ENCODE measurements at places on chromosomes 3 and 15.
A peak's percentile ranks its signal among the peaks of the same experiment; 100 is the strongest.

- peaks cover 100% of the 10 kb centered on the region for H3K4me1 ChIP-seq
- DNase-seq = peak; percentile 38
- H3K27me3 ChIP-seq = no peaks in the 10 kb centered on the region
- H3K4me3 ChIP-seq = no peak overlapping the region
- peak overlapping the region; percentile 88 for H3K27ac ChIP-seq
- H3K36me3 ChIP-seq = no peaks in the 10 kb centered on the region
These were observed 139.3 kb downstream of the FOXP1 start for GRCh38 chr3:71444028-71444860.

DNA sequence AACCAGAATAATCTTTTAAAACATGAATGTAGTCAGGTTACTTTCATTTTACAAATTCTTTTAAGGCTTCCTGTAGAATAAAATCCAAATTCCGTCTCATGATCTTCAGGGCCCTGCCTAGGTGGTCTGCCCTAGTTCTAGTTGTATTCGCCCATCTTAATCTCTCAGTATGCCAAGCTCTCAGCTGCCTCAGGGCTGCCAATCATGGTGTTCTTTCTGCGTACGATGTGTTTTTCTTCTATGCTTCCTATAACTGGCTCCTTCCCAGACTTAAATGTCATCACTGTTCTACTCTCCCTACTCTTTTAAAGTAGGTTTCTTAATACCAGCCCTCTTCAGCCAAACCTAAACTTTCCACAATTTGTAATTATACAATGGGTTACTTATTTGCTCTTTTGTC is 107.4 kb downstream of the GREM1 start:
- no peaks in the 10 kb centered on the region for H3K36me3 ChIP-seq
- DNase-seq = no peak
- H3K4me1 ChIP-seq = no peaks in the 10 kb centered on the region
- no peaks in the 10 kb centered on the region for H3K27me3 ChIP-seq

- H3K4me1 ChIP-seq = peaks cover 70% of the 10 kb centered on the region
- H3K27ac ChIP-seq = peak overlapping the region; percentile 100
- peak overlapping the region; percentile 98 for H3K4me3 ChIP-seq
- no peak for DNase-seq
- no peaks in the 10 kb centered on the region for H3K27me3 ChIP-seq
These were observed 679 bp downstream of the IQGAP1 start for GRCh38 chr15:90388462-90389380.

DNA sequence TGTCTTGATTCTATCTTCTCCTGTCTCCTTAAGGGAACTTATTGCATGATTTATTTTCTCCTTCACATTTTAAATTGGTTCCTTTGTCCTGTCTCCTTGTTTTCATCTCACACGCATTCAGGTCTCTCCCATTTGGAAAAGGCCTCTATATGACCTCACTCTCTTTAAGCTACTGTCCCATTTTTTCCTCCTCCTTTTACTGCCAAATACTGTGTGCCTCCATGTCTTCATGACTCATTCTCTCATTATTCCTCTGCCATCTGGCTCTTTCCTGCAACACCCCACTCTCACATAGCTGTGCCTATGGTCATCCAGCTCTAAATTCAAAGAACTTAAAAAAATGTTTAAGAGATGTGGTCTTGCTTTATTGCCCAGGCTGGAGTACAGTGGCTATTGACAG is 48.0 kb downstream of the TYRO3 start:
- H3K4me3 ChIP-seq = no peak overlapping the region
- peaks cover 6% of the 10 kb centered on the region for H3K4me1 ChIP-seq
- H3K27me3 ChIP-seq = no peaks in the 10 kb centered on the region
- no peak overlapping the region for H3K27ac ChIP-seq

GRCh38 chr3:63656786-63657185 is 4.3 kb downstream of the SNTN start:
- H3K36me3 ChIP-seq = no peaks in the 10 kb centered on the region
- H3K4me1 ChIP-seq = no peaks in the 10 kb centered on the region
- no peak for DNase-seq
- no peak overlapping the region for H3K4me3 ChIP-seq

DNA sequence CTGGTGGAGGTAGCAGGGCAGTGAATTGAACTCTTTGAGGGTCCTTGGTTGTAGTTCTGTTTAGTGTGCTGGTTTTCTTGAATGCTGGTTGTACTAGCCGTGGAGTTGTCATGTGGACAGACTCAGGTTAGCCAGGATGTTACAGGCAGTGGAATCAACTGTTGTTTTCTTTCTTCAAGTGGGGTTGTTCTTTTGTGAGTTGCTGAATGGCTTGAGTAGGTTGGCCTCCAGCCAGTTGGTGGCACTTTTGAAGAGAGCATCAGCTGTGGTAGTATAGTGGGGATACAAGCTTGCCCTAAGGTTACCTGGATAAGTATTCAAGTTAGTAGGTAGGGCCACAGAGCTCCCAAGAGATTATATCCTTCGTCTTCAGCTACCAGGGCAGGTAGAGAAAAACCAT is 31.8 kb upstream of the RARB start:
- no peak overlapping the region for H3K4me3 ChIP-seq
- H3K4me1 ChIP-seq = peaks cover 16% of the 10 kb centered on the region
- no peak overlapping the region for H3K27ac ChIP-seq
- H3K27me3 ChIP-seq = no peaks in the 10 kb centered on the region
- H3K36me3 ChIP-seq = no peaks in the 10 kb centered on the region

GRCh38 chr3:128011140-128011539 is 41.1 kb upstream of the SEC61A1 start:
- no peaks in the 10 kb centered on the region for H3K4me1 ChIP-seq
- no peak overlapping the region for H3K4me3 ChIP-seq
- no peaks in the 10 kb centered on the region for H3K27me3 ChIP-seq
- H3K27ac ChIP-seq = no peak overlapping the region
- no peaks in the 10 kb centered on the region for H3K36me3 ChIP-seq
- no peak for DNase-seq

- no peak for DNase-seq
- H3K27me3 ChIP-seq = no peaks in the 10 kb centered on the region
- no peak overlapping the region for H3K4me3 ChIP-seq
- no peaks in the 10 kb centered on the region for H3K4me1 ChIP-seq
- H3K27ac ChIP-seq = no peak overlapping the region
- no peaks in the 10 kb centered on the region for H3K36me3 ChIP-seq
These were observed 2.5 kb upstream of the HHLA2 start for GRCh38 chr3:108293858-108294257.

DNA sequence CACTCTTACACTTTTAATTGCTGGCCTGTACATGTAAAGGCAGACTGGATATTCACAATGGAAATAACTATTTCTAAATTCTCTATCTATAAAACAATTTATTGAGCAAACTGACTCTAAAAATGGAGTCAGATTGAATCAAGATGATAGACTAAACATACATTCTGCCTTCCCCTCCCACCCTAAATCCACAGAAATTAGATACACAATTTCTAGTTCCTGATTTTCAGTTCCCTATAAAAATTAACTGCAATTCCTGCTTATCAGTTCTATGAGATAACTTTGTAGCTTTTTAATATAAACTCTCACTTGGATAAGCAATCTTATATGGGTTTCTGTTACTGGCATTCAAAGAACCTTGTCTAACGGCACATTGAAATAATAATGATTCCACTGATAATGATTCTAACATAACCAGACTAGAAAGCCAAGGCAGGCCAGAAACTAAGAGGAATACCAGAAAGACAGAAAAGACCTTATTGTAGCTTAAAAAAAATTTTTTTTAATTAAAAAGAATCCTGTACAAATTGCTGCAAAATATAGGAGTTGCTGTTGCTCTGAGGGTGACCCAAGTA is 33.1 kb downstream of the TBC1D5 start:
- DNase-seq = no peak
- peaks cover 14% of the 10 kb centered on the region for H3K36me3 ChIP-seq
- no peak overlapping the region for H3K27ac ChIP-seq
- no peaks in the 10 kb centered on the region for H3K4me1 ChIP-seq
- H3K27me3 ChIP-seq = no peaks in the 10 kb centered on the region
- H3K4me3 ChIP-seq = no peak overlapping the region

All from esophagus squamous epithelium (tissue), 5 donors.